Ovary (tissue), 10 donors: ENCODE measurements at places on chromosomes 2 and 18. TPM values are rescaled to one million over a fixed set of nuclear protein-coding genes. Genes with fewer than 3 reads are reported as not detected.

Gene SLC40A1
- 454 TPM for total RNA-seq

Gene SUMO1
- 67.6 TPM for total RNA-seq

Gene PCARE
- total RNA-seq = 0.12 TPM

Gene AMER3
- not detected for total RNA-seq

DNA sequence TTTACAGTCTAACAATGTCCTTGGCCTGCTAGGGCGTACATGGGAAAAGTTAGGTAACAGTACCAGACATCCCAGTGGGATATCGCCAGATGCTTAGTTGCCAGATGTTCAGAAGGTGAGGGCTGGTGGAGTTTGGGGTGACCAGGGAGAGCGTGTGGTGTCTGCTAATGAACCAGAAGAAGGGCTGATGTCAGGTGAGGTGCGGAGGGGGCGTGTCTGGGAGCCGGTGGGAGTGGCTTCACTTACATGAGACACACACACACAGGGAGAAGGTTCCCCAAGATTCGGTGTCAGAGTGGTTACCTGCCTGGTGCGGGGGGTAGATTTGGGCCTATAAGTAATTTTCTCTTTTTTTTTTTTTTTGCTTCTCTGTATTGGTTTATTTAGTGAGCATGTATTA is 12.2 kb downstream of the RAB31 start:
- H3K27ac ChIP-seq = no peak overlapping the region
- H3K4me1 ChIP-seq = peaks cover 4% of the 10 kb centered on the region

Gene PROKR1
- not detected for total RNA-seq

Gene IMPA2
- total RNA-seq = 16.8 TPM

GRCh38 chr2:43461453-43462073 is 134.3 kb downstream of the THADA start:
- H3K27ac ChIP-seq = peak overlapping the region; percentile 49
- H3K27me3 ChIP-seq = no peaks in the 10 kb centered on the region
- H3K4me1 ChIP-seq = peaks cover 21% of the 10 kb centered on the region
- H3K36me3 ChIP-seq = no peaks in the 10 kb centered on the region
- no peak for DNase-seq

Gene UGT1A10
- not detected for total RNA-seq

- H3K36me3 ChIP-seq = no peaks in the 10 kb centered on the region
- no peaks in the 10 kb centered on the region for H3K27me3 ChIP-seq
These were observed 78.8 kb upstream of the MAP4K3 start for GRCh38 chr2:39515897-39516346.
